ENCODE measurements at places on chromosomes 11 and 22.

DNA sequence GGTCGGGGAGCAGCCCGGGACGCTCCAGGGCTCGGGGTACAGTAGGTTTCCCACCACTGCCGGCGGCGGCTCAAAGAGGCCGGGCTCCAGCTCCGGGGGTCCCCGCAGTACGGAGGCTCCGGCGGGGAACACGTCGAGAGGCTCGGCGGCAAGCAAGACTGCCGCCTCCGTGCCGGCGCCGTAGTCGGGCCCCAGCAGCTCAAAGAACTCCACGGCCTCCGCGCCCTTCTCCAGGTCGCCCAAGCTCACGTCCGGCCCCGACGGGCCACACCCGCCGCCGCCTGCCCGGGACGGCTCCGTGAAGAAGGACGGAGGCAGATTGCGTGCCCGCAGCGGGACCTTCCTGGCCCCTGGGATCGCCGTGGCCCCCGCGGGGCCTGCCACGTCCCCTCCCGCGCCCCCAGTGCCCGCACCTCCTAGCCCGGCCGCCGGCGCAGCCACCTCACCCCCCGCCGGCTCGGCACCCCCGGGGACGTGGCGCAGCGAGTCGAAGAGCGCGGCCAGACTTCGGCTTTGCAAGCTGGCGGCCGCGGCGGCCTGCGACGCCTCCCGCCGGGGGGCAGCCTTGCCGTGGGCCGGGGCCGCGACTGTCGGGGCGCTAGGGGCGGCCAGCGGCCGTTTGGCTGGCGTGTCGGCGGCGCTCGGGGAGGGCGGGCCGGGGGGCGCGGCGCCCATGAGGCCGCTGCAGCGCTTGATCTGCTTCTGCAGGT is 775 bp downstream of the FAM181B start:
- peaks cover 59% of the 10 kb centered on the region for H3K27me3 ChIP-seq
- DNase-seq: peak; percentile 29
- no peaks in the 10 kb centered on the region for H3K36me3 ChIP-seq
- no peak overlapping the region for H3K27ac ChIP-seq
- H3K4me1 ChIP-seq: peaks cover 27% of the 10 kb centered on the region
- H3K4me3 ChIP-seq: peak overlapping the region; percentile 68

GRCh38 chr11:5679811-5680210 is 5.1 kb downstream of the TRIM5 start:
- H3K4me1 ChIP-seq: peaks cover 20% of the 10 kb centered on the region
- H3K27me3 ChIP-seq: no peaks in the 10 kb centered on the region
- no peak overlapping the region for H3K4me3 ChIP-seq
- H3K27ac ChIP-seq: no peak overlapping the region

DNA sequence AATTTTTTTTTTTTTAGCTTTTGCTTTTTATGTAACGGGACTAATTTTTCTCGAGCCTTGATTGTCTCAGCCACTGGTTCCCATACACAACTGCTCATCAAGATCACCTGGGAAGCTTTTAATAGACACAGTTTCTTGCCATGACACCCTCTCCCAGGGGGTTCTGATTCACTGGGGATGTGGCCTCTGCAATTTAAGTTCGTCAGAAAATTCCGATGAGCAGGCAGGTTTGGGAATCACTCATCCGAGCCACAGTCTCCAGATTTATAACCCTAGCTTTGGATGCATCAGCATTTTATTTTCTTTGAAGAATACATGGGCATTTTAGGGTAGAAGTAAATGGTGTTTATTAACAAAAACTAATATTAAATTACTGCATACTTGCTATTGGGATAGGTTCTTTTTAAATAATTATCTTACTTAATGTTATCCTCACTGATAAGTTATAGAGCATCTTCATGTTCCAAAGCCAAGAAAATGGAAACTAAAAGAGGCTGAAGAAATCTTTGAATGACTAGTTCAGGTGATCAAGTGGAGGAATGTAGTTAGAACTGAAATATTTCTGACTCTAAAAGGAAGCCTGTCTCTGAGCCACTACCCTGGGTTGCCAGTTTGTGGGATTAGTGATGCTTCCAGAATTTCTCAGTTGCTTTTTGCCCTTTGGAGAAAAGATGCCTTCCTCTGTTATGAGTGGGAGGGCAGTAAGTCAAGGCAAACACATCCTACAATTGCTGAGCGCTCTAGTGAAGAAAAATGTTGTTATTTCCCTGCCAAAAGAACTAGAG is 319.0 kb downstream of the DDX10 start:
- no peak for DNase-seq
- H3K27me3 ChIP-seq: no peaks in the 10 kb centered on the region
- H3K36me3 ChIP-seq: no peaks in the 10 kb centered on the region
- no peak overlapping the region for H3K27ac ChIP-seq

DNA sequence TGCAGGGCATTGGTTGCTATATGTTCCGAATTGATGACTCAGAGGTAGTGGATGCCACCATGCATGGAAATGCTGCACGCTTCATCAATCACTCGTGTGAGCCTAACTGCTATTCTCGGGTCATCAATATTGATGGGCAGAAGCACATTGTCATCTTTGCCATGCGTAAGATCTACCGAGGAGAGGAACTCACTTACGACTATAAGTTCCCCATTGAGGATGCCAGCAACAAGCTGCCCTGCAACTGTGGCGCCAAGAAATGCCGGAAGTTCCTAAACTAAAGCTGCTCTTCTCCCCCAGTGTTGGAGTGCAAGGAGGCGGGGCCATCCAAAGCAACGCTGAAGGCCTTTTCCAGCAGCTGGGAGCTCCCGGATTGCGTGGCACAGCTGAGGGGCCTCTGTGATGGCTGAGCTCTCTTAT is 5.4 kb upstream of the TTC36 start:
- no peak overlapping the region for H3K27ac ChIP-seq
- no peak for DNase-seq
- H3K36me3 ChIP-seq: peaks cover 50% of the 10 kb centered on the region
- H3K4me3 ChIP-seq: no peak overlapping the region
- H3K27me3 ChIP-seq: no peaks in the 10 kb centered on the region

DNA sequence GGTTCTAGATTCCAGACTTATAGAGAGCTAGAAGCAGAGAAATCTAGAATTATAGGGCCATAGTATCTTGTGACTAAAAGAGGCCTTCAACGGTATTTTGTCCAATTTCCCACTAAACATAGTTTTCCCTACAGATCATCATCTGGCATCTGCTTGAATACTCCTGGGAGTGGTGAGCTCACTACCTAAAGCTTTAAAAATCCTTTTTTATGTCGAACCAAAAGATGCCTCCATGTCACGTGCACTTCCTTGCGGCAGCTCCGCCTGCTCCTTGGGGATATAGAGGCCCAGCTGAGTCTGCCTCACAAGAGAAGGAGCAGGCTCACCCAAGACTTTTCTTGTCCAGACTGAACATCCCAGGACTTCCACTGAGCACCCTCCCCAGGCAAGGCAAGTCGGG is 4.3 kb upstream of the MB start:
- no peak for DNase-seq
- H3K4me1 ChIP-seq: peaks cover 16% of the 10 kb centered on the region
- H3K27ac ChIP-seq: no peak overlapping the region
- H3K4me3 ChIP-seq: no peak overlapping the region

GRCh38 chr11:124310721-124311120 is 3.0 kb downstream of the OR8D1 start:
- H3K36me3 ChIP-seq: no peaks in the 10 kb centered on the region
- no peaks in the 10 kb centered on the region for H3K4me1 ChIP-seq
- no peak overlapping the region for H3K27ac ChIP-seq
- H3K4me3 ChIP-seq: no peak overlapping the region
- H3K27me3 ChIP-seq: no peaks in the 10 kb centered on the region

GRCh38 chr11:27909386-27909785 is 198.6 kb downstream of the KIF18A start:
- H3K27ac ChIP-seq: no peak overlapping the region
- no peaks in the 10 kb centered on the region for H3K4me1 ChIP-seq
- no peaks in the 10 kb centered on the region for H3K36me3 ChIP-seq

DNA sequence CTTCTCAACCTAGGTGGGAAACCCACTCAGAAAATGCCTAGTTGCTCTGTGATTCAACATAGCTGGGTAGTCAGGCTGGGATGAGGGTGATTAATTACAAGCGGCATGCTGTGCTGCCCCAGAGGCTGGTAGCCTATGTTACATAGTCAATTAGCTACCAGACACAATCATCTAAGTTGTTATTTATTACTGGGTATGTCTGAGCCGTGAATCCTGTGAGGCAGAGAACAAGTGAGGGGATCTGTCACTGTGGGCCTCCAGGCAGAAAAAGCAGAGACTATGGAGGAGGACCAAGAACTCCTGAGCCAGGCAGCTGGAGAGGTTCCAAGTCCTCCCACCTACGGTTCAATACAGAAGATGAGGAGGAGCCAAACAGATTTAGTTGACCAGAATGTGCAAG is 186.6 kb upstream of the BDNF start:
- H3K36me3 ChIP-seq: no peaks in the 10 kb centered on the region
- no peak overlapping the region for H3K27ac ChIP-seq
- no peak overlapping the region for H3K4me3 ChIP-seq
- DNase-seq: no peak

DNA sequence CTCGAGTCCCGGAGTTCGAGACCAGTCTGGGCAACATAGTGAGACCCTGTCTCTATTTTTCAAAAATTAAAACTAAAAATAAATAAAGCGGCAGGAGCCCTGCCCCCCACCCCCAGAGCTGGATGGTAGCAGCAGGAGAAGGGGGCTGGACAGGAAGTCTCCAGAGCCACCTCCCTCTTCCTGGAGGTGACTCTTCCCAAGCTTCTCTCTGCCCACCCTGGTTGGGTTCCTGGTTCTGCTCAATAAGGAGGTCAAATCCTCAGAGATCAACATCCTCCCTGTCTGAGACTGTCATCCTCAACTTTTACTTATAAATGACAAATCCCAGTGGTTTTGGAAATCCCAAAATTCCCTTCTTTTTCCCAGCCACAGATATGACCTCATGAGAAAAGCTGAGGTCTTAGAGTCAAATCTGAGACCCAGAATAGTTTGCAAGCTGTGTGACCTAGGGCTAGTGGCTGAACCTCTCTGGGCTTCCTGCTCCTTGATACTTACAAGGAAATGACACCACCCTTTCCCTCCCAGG is 987 bp downstream of the C1QTNF6 start:
- peaks cover 49% of the 10 kb centered on the region for H3K4me1 ChIP-seq
- DNase-seq: no peak
- H3K27ac ChIP-seq: no peak overlapping the region
- H3K36me3 ChIP-seq: peaks cover 9% of the 10 kb centered on the region

DNA sequence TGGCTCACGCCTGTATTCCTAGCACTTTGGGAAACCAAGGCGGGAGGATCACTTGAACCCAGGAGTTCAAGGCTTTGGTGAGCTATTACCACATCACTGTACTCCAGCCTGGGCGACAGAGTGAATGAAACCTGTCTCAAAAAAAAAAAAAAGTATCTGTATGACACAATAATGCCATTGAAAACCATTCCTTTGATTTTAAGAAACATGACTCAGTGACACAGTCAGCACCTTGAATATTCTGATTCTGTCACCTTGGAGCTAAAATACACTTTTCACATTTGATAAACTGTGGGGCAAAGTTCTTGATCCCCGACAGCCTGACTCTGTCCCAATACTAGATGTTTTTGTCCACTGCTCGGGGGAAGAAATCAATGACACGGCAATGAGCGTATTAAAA is 16.7 kb upstream of the ELFN2 start:
- no peaks in the 10 kb centered on the region for H3K4me1 ChIP-seq
- peaks cover 6% of the 10 kb centered on the region for H3K36me3 ChIP-seq
- DNase-seq: no peak
- H3K4me3 ChIP-seq: no peak overlapping the region
- peaks cover 11% of the 10 kb centered on the region for H3K27me3 ChIP-seq

DNA sequence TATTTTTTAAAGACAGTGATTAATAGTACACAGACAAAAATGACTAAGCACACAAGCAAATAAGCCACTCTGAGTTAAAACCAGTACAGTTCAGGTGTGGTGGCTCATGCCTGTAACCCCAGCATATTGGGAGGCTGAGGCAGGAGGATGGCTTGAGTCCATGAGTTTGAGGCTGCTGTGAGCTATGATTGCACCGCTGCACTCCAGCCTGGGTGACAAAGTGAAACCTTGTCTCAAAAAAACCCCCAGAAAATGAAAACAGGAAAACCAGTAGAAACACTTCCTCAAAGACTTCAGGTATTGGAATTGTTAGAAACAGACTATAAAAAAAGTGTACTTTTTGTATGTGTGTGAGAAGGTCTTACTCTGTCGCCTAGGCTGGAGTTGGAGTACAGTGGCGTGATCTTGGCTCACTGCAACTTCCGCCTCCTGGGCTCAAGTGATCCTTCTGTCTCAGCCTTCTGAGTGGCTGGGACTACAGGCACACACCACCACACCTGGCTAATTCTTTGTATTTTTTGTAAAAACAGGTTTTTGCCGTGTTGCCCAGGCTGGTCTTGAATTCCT is 33.0 kb downstream of the PPP6R2 start:
- no peaks in the 10 kb centered on the region for H3K4me1 ChIP-seq
- peaks cover 53% of the 10 kb centered on the region for H3K36me3 ChIP-seq
- DNase-seq: no peak
- H3K4me3 ChIP-seq: no peak overlapping the region
- no peak overlapping the region for H3K27ac ChIP-seq
- H3K27me3 ChIP-seq: no peaks in the 10 kb centered on the region

- no peak overlapping the region for H3K4me3 ChIP-seq
- no peaks in the 10 kb centered on the region for H3K4me1 ChIP-seq
- DNase-seq: no peak
Measured at GRCh38 chr22:49251371-49251770, 576.3 kb downstream of the BRD1 start.

Measured in WTC11 (cell line).